Thymus (tissue), 14 donors: ENCODE measurements at places on chromosomes 12 and 14.

DNA sequence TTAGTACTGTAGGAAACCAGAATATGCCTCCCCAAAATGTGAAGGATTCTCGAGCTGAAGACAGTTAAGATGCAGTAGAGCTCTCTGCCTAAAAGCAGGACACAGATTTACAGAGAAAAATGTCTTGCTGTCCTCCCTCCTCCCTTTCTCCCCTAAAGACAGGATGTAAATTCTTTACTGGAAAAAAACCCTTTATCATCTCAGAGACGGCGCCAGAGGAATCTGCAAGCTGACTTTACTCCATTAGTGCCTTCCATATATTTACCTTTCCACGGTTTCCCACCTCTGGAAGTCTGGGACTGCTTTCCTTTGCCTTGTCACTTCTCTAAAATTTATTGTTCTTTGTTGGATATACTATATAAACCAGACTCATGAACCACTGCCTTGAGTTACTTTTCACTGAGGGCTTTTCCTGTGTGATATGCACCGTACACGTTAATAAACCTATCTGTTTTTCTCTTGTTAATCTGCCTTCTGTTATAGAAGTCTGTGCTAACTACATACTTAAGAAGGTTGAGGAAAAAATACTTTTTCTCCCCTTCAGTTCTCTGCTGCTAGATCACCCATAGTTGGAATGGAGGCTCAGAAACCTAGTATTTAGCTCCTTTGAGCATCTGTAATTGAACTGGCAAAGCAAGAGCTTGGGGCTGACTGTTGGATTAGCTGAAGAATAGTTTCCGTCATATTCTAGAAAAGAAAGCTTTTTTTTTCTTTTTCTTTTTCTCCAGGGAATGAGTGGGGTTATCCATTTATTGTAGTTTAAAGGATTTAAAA, 99.9 kb downstream of the RAD51B start:
- no peak for DNase-seq

GRCh38 chr12:72288911-72289310, 16.7 kb downstream of the TRHDE start:
- no peak for DNase-seq

DNA sequence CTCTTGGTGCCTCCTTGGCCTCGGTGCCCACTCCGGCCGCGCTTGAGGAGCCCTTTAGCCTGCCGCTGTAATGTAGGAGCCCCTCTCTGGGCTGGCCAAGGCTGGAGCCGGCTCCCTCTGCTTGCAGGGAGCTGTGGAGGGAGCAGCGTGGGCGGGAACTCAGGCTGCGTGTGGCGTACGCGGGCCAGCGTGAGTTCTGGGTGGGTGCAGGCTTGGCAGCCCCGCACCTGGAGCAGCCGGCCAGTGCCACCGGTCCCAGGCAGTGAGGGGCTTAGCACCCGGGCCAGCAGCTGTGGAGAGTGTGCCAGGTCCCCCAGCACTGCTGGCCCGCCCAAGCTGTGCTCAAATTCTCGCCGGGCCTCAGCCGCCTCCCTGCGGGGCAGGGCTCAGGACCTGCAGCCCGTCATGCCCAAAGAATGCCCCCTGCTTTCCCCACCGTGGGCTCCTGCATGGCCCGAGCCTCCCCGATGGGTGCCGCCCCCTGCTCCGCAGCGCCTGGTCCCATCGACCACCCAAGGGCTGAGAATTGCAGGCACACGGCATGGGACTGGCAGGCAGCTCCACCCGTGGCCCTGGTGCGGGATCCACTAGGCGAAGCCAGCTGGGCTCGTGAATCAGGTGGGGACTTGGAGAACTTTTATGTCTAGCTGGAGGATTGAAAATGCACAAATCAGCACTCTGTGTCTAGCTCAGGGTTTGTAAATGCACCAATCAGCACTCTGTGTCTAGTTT, 129.2 kb downstream of the PAWR start:
- no peak for DNase-seq

- DNase-seq, result no peak
Measured at GRCh38 chr14:103028161-103028767, 29.1 kb downstream of the CDC42BPB start.

GRCh38 chr14:77622366-77622961, 6.0 kb upstream of the SPTLC2 start:
- no peak for DNase-seq
